ENCODE measurements at places on chromosomes 2 and 18.

DNA sequence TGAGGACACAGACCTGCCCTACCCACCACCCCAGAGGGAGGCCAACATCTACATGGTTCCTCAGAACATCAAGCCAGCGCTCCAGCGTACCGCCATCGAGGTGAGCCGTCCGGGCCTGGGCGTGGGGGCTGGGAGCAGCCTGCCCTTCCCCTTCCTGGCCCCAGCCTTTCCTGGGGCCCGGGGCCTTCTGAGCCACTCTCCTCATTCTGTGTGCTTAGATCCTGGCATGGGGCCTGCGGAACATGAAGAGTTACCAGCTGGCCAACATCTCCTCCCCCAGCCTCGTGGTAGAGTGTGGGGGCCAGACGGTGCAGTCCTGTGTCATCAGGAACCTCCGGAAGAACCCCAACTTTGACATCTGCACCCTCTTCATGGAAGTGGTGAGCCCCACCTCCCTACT lies 157.9 kb downstream of the DYSF start:
- DNase-seq, result no peak

- DNase-seq, result no peak
Observed at GRCh38 chr2:10306901-10307463, 4.3 kb downstream of the HPCAL1 start.

DNA sequence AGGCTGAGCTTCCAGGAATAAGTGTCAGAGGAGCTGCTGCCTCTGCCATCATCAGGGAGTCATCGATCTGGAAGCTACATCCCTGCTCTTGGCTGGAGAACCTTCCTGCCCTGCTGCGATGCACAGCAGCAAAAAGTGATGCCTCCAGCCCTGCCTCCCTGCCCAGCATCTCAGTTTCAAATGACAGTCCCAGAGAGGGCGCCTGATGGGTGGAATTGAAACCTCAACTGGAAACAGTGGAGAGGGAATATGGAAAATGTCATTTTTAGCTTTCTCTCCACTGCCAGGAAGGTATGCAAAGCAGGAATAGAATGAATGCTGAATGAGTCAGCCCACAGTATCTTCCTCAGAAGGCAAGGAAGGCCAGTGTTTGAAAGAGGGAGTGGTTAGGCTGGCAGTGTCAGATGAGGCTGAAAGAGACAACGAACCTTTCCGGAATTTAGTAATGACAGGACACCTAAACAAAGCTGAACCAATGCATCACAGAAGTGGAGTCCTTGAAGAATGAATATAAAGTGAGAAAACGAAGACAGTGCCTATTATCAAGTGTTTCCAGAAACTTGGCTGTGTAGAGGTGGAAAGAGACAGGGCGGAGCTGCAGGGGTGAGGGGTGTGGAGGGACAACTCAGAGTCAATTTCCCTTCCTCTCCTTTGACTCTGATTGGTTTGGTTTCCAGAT lies 153.9 kb upstream of the NDUFV2 start:
- no peak for DNase-seq

DNA sequence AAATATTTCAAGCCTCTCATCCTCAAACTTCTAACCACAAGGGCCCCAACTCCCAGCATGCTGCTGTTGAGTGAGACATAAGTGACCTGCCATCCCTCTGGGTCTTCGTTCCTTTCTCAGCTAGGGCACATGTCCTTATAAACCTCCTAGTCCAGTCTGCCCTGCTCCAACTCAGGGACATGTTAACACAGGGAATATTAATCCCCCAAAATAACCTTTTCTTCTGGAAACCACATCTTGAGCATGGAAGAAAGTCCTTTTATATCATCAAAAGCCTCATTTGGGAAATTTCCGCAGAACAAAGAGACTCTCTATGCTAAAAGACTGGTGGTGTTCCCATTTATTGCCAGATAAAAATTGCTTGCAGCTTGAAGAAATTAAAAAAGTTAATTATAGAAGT lies 14.4 kb downstream of the TNP1 start:
- no peak for DNase-seq

- DNase-seq, result no peak
Observed at GRCh38 chr2:20419007-20419576, 27.8 kb upstream of the RHOB start.

GRCh38 chr2:241020629-241021190 lies 22.3 kb downstream of the SNED1 start:
- no peak for DNase-seq

- no peak for DNase-seq
Observed at GRCh38 chr2:39281391-39281790, 37.6 kb upstream of the CDKL4 start.

DNA sequence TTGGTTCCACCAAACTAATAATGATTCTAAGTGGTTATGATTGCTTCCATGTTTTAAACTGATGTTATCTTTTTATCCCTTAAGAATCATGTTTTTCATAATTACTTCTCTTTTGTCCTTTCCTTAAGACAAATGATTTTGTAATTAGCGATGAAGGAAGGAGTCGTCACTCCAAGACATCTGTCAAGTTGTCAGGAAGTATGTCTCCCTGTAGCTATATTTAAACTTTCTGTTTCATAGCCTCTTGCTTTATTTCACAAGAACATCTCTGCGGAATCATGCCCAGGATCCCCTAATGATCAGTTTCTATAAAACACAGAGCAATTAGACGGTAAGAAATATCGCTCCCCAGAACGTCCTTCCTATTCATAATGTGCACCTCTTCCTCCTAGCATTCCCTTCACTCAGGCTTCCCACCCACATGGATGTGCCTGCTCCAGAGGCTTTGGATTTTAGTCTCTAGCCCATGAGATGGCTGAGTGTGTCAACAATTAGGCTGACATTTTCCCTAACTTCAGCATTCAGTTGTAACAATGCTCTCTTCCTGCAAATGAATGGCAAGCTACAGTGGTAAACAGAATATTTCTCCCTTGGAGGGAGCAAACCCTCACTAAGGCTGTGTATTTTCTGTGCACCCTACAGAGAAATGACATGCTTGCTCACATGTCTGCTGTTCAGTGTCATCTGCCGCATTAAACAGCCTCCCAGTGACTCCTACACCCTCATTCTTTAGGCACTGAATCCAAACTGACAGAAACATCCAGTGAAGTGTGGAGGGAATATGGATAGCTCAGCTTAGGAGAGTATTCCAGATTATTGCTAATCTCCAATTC lies 879.6 kb upstream of the CELF4 start:
- DNase-seq, result no peak

DNA sequence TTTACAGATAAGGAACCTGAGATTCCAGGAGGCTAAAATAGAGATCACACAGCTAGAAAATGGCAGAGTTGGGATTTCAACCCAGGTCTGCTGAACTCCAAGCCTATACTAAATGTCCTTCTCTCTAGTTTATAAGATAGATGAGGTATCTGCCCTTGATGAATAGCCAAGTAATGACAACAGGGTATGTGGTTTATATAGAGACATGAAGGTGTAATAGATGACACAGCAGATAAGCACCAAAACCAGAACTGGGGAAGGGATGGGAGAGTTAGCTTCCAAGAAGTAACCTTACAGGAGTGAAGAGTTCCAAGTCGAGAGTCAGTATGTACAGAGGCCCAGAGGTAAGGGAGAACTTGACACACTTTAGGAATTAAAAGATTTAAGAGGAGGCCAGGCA lies 104.7 kb upstream of the UBXN4 start:
- DNase-seq, result no peak

- DNase-seq, result no peak
Observed at GRCh38 chr18:23499291-23499781, 4.0 kb upstream of the RMC1 start.

DNA sequence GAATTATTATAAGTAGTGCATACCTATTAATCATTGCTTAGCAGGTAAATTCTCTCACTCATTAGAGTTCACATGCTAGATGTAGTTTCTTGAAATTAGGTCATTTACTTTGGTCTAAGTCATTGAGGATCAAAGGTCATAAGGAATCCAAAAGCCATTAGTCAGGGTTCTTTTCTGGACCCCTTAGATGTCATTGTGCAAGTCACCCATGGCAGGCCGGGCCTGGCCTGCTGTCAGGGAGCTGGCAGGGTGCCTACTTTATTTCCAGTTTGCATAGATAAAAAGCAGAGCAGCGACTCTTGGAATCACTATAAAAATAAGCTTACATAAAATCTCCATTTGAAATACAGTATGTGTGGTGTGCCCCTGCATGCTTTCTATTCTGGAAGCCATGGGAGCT lies 91.3 kb downstream of the MEIS1 start:
- DNase-seq, result no peak

GRCh38 chr2:128432423-128432822 lies 113.8 kb upstream of the HS6ST1 start:
- DNase-seq, result no peak

DNA sequence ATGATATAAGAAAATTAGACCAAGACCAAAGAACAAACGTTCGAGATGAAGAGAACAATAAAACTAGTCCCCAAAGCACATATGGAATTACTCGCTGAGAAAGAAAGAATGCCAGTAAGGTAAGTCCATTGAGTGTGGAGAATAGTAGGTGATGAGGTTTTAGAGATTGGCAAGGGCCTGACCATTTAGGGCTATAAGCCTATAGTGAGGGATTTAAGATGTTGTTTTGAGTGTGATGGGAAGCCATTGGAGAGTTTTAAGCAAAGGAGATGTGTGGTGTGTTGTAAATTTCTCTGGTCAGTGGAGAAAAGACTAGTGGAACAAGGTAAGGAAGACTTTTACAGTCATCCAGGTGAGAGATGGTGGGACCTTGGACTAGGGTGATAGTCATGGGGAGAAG lies 151.1 kb downstream of the MCFD2 start:
- no peak for DNase-seq

- no peak for DNase-seq
Observed at GRCh38 chr2:97735161-97735561, 21.8 kb downstream of the ZAP70 start.

GRCh38 chr2:181163139-181163538 lies 182.7 kb downstream of the UBE2E3 start:
- DNase-seq, result no peak

GRCh38 chr18:72973841-72974240 lies 106.1 kb upstream of the NETO1 start:
- no peak for DNase-seq

DNA sequence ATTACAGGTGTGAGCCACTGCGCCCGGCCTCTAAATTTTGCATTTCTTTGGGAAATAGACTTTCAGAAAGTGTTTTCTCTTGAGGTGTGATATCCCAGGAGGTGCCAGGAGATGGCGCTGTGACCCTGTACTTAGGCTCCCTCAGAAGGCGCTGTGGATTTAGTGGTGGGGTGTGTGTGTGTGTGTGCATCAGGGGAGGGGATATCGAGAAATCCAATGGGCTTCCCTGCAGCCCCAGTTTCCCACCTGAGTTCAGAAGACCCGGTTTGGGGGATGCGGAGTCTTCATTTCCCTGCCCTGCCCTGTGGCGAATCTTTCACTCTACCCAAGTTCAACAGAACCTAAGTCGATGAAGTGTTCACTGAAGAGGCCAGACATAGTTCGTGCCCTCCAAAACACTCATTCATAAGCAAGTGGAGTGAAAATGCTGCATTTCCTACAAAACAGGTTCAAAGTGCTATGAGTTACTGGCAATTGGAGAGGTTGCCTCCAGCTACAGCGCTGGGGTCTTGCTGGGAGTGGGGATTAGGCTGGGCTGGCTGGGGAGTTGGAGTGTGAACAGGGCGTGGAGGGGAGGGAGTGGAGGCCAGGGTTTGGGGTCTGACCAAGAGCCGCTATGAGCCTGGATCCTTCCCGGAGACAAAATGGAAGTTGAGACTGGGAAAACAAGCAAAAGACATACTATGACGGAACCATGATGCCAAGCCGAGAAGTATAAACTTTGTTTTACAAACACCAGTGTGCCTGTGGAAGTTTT lies 6.5 kb upstream of the WNT6 start:
- DNase-seq, result peak; percentile 26

GRCh38 chr18:68713131-68713530 lies 1.8 kb downstream of the TMX3 start:
- no peak for DNase-seq

- no peak for DNase-seq
Observed at GRCh38 chr2:58376592-58376991, 135.5 kb upstream of the FANCL start.

DNA sequence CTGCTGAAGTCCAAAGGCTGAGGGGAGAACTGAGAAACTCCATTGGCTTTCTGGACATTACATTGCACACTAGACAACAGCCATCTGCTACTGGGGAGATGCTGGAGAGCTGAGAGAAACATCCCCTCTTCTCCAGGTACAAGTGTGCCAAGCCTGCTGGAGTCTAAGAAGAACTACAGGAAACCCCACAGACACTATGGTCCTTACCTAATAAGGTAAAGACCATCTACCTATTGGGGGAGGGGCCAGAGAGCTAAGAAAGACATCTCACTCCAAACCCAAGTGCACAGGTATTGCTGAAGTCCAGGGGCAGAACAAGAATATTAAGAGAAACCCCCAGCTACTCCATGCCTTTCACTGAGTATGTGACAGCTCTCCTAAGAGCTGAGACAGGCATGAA lies 338.7 kb upstream of the NCKAP5 start:
- no peak for DNase-seq

DNA sequence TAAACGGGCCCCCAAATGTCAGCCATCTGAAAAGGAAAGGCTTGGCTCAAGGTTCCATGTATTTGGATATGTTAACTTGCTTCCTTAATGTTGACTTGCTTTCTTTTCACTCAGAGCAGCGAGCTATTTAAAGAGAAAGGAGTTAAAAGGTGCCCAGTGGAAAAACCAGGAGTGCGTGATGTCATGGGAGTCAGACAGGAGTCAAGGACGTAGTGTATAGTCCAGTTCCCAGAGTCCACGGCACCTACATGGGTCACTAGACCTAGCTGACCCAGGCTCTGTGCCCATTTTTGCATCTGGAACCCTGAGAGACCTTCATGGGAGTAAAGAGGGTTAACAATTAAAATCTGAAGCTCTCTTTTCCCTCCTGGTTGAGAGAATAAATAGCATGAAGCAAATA lies 19.8 kb downstream of the SLC3A1 start:
- no peak for DNase-seq

DNA sequence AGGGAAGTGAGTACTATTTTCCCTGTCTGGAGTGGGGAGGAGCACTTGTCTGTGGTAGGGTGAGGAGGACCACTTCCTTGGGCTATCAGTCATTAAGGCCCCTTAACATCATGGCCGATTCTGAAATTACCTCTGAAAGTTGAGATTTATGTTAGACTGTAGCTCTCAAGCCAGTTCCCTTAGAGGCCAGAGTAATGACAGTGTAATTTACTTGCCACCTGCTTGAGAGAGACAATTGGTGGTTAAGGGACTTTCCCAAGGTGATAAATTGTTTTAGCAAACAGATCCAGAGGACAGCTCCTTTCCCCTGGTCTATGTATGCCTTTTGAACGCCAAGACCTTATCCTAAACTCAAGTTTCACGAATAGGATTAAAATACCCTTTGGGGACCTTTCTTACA lies 56.1 kb downstream of the NEDD4L start:
- DNase-seq, result no peak

GRCh38 chr2:134244587-134244986 lies 9.3 kb upstream of the MGAT5 start:
- DNase-seq, result no peak

DNA sequence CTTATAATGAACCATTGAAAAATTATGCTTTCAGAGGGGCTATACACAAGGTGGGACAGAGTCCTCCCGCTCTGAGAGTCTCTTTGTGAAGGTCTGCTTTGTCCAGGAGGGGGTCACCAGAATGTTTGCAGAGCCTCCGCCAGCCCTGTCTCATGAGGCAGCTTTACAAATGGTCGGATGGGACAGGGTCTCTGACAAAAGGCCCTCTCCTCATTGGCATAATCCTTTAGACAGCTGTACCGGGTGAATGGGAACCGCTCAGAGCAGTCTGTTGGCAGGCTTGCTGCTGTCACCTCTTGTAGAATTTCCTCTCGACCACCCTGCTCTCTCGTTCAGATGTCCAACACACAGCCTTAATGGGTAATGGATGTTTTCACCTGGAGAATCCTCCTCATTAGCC lies 40.2 kb upstream of the TGIF1 start:
- DNase-seq, result no peak
